Activated naive CD8-positive, alpha-beta T cell treated with anti-CD3 and anti-CD28 coated beads, Interleukin-2, amount 50 U/mL, for 24 hours (primary cell): ENCODE measurements at places on chromosomes 16 and 17.

GRCh38 chr16:81530296-81530721 lies 85.7 kb downstream of the CMIP start:
- DNase-seq, result no peak

DNA sequence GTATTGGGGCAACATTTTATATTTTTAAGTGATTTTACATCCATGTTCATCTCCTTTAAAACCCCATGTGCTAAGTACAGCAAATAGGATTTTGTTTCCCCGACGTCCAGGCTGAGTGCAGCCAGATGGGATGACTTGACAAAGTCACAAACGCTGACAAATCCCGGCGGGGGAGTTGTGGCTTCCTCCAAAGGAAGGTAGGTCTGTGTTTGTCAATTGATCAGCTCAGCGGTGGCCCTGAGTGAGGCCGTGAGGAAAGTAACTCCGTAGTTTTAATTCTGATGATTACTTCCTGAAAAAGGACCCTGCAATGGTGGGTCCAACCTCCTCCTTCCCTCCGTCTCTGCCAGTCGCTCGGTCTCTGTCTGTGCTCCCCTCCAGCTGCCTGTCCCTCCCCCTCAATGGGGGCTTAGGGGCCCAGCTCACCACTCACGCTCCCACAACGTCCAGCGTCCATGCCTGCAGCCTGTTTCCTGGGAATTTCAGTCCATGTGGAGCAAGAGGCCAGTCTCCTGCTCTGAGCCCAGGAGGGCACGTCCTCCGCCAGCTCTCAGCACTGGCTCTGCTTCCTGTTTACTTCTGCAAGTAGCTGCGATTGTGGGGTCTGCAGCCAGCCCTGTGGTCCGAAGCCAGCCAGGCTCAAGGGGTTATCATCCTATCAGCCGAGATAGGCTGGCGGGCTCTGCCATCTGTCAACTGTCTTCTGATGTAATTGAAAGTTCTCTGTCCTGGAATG lies 209.4 kb upstream of the FOXF1 start:
- no peak for DNase-seq

DNA sequence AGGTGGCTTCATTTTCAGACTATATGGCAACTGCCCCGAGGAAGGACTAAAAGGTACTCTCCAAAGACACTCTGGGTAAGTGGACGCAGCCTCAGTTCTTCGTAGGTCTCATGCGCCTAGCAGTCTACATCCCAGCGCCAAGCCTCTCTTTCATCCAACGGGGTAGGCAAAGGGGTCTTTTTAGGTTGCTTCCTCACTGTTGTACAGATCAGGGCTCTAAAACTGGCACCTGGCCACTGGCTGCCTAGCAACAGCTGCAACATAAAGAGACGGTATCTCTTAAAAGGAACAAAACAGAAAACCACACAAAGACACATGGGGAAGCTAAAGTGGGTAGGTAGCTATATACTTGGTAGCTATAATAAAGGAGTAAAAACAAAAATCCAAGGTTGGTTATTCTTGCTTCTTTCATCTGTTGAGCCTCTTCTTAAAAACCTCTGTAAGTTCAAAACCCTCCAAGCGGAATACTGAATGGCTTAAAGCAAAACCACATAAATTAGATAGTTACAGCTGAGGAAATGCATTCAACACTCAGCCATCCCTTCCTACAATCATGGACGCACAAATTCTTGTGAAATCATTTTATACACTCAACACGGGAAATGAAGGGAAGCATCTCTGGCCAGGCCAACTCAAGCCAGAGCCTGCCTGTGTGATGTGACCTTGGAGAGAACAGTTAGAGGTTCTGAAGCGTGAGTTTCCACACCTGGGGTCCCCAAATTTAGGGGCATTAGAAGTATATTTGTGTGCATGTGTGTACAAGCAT lies 22.7 kb downstream of the CYTH1 start:
- DNase-seq, result peak; percentile 62

- no peak for DNase-seq
Measured at GRCh38 chr16:8262299-8262698, 328.0 kb downstream of the TMEM114 start.

GRCh38 chr17:3635474-3636153 lies 436 bp downstream of the SHPK start:
- DNase-seq, result no peak

- DNase-seq, result no peak
Measured at GRCh38 chr17:30232015-30232823, 3.3 kb downstream of the SLC6A4 start.

DNA sequence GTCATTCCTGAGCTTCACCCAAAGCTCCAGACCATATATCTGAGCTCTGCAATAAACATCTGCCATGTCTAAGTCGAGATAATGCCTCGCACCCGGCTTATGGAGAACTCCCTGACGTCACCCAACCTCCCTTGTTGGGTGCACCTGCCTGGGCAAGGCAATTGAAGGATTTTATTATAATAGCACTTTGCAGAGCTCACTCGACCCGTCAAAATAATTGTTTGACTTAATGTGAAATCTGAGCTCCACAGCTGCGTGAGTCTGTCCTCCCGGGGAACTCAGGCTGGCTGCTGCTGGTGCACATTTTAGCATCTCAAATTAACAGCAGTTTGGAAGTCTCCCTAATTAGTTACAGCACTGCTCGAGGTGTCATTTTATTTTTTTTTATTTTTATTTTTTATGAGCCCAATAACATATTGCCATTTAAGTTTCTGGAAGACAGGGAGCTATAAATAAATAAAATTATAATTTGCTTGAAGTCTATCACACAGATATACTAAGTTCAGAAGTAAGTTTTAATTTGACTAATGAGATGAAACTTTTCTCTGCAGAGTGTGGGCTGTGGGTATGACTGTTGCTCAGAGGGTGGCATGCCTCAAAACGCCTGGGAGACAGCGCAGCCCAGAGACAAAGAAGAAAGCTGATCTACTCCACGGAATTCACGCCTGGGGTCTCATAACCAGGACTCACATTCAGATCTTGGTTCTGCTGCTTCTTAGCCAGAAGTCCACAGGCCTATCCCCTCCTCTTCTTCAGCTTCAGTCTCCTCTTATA lies 401.4 kb upstream of the C16orf82 start:
- peak; percentile 18 for DNase-seq

GRCh38 chr16:15653227-15653626 lies 3.2 kb downstream of the NDE1 start:
- DNase-seq, result no peak

DNA sequence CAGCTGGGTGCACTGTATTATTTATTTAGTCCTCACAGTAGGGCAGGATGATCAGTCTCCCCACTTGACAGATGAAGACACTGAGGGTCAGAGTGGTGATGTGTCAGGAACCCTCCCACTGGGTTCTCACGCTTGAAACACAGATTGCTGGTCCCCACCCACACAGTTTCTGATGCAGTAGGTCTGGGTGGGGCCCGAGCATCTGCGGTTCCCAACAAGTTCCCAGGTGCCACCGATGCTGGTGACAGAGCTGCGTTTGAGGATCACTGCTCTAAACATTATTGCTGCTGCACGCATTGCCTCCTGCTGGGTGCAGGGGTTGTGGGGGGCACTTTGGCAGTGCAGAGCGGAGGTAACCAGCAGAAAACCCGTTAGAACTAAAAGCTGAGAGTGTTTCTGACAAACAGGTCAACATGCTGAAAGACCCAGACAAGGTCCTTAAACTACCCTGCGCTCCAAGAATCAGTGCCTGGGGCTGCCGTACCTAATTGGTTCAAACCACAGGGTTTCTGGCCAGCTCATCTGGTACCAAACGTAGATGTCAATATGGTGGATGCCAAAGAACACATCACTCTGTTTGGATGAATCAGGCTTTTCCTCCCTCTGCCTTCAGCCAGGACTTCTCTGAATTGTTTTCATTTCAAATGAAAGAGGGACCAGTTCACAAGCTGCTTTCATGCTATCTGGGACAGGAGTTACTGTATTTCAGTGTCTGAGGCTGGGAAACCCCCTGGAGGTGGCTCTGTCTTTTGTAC lies 76.0 kb downstream of the ABCC1 start:
- peak; percentile 53 for DNase-seq

- no peak for DNase-seq
Measured at GRCh38 chr17:71444078-71444477, 676.7 kb upstream of the SOX9 start.

- DNase-seq, result no peak
Measured at GRCh38 chr17:70099294-70099693, 24.3 kb downstream of the KCNJ16 start.

DNA sequence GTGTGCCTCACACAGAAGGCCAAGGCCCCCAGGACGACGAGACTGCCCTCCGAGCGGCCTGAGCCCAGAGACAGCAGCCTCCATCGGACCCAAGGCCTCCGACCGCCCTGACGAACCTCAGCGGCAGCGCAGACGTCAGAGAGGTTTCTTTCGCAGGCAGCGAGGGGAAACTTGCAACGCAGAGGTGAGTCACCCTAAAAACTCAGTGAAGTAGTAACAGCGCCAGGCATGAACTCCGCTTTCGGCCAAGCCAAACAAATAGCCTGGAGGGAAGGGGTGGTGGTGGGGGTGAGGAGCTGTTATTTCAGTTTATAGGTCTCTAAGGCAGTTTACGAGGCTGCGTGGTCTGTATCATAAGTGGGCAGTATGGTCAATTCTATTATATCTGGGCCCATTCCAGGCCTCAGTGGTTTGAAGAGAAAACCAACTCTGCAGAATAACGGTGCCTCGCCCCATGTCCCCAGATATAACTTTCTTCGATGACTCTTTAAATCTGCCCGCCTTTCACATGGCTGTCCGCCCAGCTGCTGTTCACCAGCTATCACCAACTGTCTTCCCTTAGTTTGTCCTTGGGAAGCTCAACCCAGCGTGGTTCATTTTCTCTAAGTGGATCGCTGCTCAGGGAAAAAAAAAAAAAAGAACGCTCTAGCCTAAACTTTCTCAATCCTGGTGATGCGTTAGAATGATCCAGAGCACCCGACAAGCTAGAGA lies 43.5 kb upstream of the FOXF1 start:
- no peak for DNase-seq

DNA sequence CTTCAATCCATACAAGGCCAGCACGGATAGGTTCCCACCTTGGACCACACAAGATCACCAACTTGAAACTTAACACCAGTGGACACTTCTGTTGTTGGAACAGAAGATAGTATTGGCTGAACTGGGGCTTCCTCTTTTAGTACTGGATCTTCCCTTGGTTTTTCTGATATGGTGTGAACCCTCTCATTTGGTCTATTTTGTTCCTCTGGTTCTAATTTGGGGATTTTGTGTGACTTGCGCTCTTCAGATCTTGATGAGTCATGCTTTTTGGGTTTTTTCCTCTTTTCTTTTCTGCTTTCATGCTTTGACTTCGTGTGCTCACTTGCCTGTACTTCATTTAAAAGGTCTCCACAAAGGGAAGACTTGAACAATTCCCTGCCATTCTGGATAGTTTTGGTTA lies 39.0 kb downstream of the SOST start:
- no peak for DNase-seq

- no peak for DNase-seq
Measured at GRCh38 chr17:56636265-56636664, 42.8 kb downstream of the NOG start.

GRCh38 chr16:53282975-53283946 lies 151.0 kb upstream of the RBL2 start:
- no peak for DNase-seq

GRCh38 chr17:31095236-31096105 lies 694 bp downstream of the NF1 start:
- peak; percentile 17 for DNase-seq

DNA sequence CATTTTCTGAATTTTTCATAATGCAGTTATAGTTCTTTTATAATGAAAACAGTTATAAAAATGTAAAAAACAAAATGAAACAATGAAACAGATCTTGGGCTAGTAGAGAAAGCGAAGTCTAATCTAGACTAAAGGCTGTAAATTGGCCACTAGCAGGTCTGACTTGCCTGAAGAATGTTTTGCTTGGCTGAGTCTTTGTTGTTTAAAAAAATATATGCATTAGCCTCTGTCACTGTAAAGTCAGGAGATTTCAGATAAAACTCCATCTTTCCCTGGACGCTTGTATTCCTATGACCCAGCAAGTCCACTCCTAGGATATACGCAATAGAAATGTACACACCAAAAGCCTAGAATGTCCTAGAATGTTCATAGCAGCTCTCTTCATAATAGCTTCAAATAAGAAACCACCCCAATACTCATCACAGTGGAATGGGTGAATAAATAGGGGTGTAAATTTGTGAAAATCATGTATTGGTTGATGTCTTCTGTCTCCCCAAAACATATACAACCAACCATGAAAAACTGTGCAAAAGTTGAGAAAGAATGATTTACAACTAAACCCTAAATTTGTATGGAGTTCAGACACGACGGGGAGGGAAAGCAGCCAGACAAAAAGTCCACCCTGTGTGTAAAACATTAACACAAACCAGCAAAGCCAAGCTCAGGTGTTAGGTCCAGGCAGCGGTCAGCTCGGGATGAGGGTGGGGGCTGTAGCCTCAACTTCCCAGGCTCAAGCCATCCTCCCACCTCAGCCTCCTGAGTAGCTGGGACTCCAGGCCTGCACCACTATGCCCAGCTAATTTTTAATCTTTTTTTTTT lies 37.7 kb upstream of the MEAK7 start:
- no peak for DNase-seq

DNA sequence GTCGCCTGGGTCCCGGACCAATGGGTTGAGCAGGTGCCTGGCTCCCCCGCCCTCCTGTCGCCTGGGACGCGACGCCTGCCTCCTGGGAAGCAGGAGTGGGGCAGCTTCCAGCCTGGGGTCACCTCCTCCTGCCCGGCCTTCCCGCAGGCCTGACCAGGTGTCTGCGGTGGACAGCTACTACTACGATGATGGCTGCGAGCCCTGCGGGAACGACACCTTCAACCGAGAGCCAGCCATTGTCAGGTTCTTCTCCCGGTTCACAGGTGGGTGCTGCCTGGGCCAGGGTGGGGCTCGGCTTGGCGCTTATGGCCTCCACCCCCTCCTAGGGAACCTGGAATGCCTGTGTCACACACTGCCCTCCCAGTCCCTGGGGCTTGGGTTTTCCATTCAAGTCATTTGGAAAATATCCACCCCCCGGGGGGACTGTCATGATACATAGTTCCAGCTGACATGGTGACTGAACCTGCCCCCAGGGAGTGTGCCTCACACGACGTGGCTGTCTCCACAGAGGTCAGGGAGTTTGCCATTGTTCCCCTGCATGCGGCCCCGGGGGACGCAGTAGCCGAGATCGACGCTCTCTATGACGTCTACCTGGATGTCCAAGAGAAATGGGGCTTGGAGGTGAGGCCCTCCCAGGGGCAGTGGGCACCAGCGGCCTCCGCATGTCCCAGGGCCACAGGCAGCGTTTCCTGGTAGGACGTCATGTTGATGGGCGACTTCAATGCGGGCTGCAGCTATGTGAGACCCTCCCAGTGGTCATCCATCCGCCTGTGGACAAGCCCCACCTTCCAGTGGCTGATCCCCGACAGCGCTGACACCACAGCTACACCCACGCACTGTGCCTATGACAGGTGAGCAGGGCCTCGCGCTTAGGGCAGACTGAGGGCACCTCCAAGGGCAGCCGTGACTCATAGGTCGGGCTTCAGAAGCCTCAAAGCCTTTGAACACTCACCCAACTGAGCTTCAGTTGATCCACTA lies 2.3 kb downstream of the DNASE1 start:
- peak; percentile 44 for DNase-seq

DNA sequence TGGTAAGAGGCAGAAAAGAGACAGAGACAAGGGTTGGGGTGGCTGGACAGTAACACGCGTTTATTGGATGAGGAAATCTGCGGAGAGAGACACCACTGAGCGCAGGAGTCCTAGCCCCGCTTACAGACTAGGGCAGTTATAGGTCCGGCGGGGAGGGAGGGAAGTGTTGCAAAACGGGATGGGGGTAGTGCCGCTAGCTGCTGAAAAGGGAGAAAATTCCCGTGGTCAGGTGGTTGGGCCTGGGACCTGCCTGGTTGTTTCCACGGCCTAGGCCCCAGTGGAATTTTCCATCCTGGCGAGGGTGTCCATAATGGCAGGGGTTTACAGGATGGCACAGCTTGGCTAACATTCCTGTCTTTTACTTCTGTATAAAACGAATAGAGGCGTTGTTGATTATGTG lies 5.5 kb upstream of the CPHXL2 start:
- DNase-seq, result no peak

- DNase-seq, result no peak
Measured at GRCh38 chr16:65200156-65200773, 78.4 kb upstream of the CDH11 start.
